ENCODE measurements at places on chromosomes 11 and 22.

GRCh38 chr22:28600546-28601143 lies 79.0 kb downstream of the TTC28 start:
- peak; percentile 63 for DNase-seq

GRCh38 chr11:112524798-112525197 lies 264.1 kb upstream of the PLET1 start:
- no peak for DNase-seq

DNA sequence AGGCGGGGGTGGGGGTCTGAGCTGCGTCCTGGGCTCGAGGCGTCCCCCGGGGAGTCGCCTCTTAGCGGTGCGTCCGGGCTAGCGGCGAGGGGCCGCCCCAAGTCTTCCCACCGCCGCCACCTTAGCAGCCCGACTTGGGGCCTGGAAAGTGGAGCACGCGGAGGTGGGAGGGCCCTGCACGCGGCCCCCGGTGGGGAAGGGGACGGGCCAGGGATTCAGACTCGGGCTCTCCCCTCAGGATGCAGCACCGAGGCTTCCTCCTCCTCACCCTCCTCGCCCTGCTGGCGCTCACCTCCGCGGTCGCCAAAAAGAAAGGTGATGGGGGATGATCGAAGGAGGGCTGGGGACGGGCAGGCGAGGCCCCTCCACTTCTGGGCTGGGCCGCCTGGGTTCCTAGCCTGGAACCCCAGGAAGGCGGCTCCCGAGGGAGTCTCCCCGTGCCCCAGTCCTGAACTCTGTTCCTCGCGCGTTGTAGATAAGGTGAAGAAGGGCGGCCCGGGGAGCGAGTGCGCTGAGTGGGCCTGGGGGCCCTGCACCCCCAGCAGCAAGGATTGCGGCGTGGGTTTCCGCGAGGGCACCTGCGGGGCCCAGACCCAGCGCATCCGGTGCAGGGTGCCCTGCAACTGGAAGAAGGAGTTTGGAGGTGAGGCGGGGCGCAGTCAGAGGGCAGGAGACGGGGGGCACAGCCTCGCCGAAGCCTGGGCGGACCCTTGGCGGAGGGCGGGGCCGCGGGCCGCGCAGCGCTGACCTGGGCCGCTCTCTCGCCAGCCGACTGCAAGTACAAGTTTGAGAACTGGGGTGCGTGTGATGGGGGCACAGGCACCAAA lies 563 bp downstream of the MDK start:
- no peak for DNase-seq

GRCh38 chr11:2390091-2390724 lies 10.3 kb upstream of the TSSC4 start:
- DNase-seq: no peak

GRCh38 chr22:29476116-29476515 lies 3.9 kb upstream of the NEFH start:
- no peak for DNase-seq

DNA sequence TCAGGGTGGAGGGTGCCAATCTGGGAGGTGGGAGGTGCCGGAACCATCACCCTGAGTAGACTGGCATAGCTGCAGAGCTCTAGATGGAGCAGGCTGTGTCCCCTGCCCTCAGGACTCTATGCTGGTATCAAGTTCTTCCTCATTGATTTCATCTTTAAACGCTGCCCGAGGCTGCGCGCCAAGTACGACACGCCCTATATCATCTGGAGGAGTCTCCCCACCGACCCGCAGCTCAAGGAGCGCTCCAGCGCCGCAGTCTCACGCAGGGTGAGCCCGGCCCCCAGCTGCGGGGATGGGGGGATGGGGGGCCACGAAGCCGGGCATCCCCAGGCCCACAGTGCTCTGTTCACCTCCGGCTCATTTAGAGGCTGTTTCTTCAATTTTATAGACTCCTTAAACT lies 52.5 kb downstream of the GRAMD4 start:
- no peak for DNase-seq

- DNase-seq: no peak
Observed at GRCh38 chr11:20068691-20069090, 91.6 kb downstream of the DBX1 start.

- DNase-seq: no peak
Observed at GRCh38 chr11:8926236-8926635, 6.5 kb downstream of the C11orf16 start.

DNA sequence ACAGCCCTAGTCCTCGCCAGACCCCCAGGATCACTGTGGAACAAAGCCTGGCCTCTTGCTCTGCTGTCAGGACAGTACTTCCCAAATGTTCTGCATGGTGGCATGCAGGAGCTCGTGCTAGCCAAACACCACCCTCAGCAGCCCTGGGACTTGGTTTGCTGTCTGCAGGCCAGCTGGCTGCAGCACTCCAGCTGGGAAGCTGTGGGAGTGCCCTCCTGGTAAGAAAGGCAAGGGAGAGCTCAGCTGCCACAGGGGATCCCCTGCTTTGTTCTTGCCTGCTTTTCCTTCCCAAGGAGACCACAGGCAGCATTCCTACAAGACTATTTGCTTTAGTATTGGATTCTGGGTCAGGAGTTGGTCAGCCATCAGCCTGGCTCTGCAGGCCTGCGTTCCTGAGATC lies 27.9 kb downstream of the TCIRG1 start:
- DNase-seq: no peak

GRCh38 chr11:78323363-78323762 lies 94.3 kb downstream of the GAB2 start:
- DNase-seq: no peak

GRCh38 chr22:46444390-46444854 lies 93.0 kb downstream of the CELSR1 start:
- DNase-seq: no peak

DNA sequence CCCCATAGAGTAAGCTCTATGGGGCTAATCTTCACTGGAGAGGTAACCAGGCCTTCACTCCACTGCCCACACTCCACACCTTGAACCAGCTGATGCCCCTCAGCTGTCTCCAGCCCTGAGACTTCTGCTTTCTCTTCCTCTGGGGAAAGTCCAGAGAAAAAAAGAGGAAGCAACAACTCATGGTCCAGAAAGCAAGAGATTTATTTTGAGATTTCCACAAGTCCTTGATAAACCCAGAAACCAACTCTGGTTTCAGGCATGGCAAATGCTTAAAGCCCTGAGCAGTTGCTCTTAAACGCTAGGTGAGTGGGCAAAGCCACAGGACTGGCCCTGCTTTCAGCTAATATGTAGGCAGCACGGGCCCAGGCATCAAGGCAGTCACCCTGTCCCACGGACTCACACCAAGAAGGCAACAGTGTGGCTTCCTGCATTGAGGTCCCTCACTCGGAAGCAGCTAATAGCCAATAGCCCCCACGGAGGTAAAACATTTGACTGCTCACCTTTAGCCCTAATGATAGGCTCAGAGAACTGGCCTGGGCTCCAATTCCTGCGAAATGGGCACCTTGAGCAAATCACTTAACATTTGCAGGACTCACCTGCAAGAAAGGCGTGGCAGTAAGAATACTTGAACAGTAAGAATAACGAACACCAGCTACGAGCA lies 4.3 kb downstream of the CYB561A3 start:
- peak; percentile 78 for DNase-seq

DNA sequence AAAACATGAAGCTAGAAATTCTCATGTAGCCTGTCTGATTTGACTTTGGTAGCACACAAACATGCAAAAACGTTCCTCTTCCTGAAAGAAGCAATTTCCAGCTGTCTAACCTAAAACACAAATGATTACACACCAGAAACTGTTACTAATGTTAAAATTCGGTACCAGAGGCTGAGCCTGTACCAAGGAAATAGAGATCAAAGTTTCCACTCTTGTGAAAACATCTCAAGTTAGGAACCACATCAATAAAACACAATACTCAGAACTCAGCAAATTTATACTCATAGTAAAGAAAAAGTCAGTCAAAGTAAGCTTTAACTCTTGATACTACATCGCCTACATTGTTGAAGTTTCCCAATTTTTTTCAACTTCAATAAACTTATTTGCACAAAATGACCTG lies 107.8 kb downstream of the FCHSD2 start:
- peak; percentile 22 for DNase-seq

DNA sequence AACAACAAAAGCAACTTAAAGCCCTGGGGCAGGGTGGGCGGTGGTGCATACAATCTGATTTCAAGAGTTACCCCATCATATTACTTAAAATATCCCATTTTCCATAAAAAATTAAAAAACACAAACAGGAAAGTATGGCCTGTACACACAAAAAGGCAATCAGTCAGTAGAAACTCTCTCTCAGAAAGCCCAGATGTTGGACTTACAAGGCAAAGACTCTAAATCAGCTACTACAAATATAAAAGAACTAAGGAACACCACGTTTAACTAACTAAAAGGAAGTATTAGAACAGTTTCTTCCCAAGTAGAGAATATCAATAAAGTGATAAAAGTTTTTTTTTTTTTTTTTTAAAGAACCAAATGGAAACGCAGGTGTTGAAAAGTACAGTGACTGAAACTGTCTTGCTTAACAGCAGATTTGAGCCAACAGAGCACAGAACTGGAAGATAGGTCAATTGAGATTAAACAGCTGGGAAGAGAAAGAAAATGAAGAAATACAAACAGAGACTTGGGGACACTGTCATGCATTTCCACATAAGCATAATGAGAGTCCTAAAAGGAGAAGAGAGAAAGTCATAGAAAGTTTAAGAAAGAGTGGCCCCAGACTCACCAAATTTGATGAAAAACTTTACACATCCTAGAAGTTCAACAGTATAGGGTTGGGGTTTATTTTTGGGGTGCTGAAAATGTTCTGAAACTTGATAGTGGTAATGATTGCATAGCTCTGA lies 8.6 kb downstream of the SC5D start:
- no peak for DNase-seq

DNA sequence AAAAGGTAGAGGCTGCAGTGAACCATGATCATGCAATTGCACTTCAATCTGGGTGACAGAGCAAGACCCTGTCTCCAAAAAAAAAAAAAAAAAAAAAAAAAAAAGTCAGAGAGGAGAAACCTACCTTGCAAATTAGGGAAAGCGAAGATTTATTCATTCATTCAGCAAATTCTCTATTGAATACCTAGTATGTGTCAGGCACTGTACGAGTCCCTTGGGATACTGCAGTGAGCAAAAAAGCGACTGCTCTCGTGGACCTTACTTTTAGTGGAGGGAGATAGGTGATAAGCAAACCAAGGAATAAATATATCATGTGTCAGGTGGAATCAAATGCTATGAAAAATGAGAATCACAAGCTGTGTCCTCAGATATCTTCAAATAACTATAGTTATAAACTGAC lies 101.3 kb downstream of the STIM1 start:
- DNase-seq: no peak

GRCh38 chr11:111310088-111310487 lies 11.7 kb downstream of the POU2AF3 start:
- no peak for DNase-seq

GRCh38 chr11:21707116-21707739 lies 485.7 kb upstream of the ANO5 start:
- DNase-seq: no peak

GRCh38 chr22:23754980-23755636 lies 883 bp upstream of the VPREB3 start:
- DNase-seq: no peak

- peak; percentile 64 for DNase-seq
Observed at GRCh38 chr22:28855355-28856094, 27.8 kb upstream of the ZNRF3 start.

- DNase-seq: peak; percentile 12
Observed at GRCh38 chr11:9664276-9665171, 647 bp downstream of the SWAP70 start.

- no peak for DNase-seq
Observed at GRCh38 chr11:45147891-45148675, 1.6 kb downstream of the PRDM11 start.

DNA sequence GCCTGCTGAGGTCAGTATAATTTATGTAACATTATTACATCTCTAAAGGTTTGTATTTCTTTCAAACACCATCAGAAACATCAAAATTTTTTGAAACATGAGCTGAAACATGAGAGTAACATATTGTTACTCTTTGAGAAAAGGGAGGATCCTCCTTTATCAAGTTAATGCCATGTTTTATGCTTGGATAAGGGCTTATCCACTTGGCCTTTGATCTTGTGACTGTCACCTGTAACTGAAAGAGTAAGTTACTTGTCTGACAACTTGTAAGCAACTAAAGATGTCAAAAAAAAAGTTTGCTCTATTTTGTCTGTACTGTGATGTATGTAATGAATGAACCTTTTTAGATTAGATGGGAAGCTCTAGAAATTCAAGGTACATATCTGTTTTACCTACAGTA lies 59.6 kb downstream of the FAR1 start:
- DNase-seq: no peak

DNA sequence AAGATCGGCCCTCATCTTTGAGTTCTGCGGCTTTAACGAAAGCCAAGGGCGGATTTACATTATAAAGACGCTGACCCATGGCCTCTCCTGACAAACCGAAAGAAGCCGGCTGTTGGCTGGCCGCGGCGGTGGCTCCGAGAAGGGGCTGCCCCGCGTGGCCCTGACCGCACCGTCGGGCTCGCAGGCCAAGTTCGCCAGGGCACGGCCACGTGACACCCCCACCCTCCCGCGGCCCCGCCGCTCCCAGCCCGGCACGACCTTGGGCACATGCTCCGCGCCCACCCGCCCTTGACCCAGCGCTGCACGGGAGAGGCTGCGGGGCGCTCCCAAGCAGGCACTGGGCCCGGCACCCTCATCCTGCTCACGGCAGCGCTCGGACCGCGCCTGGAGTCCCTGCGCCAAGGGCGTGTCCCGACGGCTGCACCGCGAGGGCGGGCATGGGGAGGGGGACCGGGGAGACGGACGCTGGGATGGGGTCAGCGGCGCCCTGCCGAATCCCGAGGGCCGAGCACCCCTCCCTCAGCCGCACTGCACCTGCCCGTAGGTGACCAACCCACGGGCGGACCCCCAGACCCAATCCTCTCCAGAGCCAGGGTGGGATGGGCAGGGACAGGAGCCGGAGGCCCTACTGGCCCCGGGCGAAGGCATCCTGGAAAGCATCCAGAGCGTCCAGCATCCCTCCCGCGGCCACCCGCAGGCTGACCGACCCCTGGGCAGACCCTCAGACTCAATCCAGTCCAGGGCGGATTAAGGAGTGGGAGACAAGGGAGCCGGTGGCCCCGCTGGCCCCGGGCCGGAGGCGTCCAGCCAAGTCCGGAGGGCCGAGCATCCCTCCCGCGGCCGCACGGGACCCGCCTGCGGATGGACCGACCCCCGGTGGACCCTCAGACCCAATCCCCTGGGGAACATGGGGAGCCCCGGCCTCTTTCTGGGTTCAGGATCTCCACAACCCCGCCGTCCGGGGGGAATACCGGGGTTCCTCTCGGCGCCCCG lies 759 bp downstream of the CPT1A start:
- DNase-seq: peak; percentile 31

DNA sequence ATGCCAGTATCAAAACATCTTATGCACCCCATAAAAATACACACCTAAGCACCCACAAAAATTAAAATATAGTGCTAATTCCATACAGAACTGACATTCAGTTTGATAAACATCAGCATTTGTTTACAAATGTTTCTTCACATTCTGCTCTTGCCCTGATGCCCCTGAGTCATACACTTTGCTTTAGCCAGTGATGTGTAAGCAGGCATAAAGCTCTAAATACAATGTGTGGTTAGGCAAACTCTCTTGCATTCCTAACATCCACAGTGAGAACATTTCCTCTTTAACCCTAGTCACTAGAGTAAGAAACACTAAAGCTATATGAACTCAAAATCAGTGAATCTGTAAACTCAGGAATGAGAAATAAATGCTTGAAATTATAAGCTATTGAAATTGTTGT lies 1060.7 kb downstream of the FAM181B start:
- no peak for DNase-seq

Measured in CD4-positive, alpha-beta T cell treated with Interleukin-1 beta for 1 hour (primary cell).